ENCODE measurements at places on chromosomes 3 and 15. TPM values are rescaled to one million over a fixed set of nuclear protein-coding genes. Genes with fewer than 3 reads are reported as not detected.
A peak's percentile ranks its signal among the peaks of the same experiment; 100 is the strongest.

DNA sequence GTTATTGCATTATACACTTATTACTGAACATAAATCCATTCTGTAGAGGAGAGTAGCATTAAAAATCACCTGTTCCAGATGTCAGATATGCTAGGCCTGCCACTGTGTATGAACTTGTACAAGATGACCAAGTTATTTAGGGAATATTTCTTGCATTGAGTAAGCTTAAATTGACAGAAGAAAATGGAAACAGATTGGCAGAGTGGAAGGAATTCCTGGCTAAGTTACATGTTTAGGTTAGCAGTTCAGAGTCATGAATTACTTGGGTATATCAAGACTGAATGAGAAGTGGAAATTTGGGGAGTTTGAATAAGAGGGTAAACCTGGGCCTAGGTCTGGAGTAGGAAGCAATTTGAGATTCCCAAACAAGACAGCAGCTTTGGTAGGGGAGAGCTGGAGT is 44.6 kb downstream of the ARHGAP31 start:
- no peak for DNase-seq

DNA sequence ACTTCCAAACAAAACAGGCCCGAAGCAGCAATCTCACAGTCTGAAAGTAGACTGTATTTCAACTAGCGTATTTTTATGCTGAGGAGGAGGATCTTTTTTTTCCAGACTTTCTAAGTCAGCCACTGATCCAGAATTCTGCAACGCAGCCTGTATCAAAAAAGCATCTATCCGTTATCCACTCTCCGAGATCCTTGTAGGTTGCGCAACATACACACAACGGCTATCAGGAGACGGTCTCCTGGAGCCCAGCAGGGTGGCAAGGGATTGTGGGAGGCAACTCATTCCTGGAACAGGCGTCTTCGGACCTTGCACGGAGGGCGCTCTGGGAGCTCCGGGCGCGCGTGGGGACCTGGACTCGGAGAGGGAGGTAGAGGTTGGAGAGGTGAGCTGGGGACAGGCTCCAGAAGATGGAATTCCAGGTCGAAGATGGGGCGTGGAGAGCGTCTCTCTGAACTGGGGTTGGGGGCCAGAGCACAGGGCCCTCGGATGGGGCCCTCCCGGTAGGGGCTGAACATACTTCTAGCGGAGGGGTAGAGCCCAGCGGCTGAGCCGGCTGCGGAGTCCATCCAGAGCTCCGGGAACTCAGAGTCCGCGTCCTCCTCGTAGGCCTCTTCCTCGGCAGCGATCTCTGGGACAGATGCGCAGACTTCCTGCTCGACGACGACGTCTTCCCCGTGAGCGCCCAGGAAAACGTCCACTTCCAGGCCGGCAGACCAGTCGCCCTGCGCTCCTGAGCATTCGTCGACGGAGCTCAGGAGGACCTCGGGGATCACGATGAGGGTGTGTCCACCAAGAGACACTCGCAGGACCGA is 932 bp downstream of the PRR23C start:
- DNase-seq: no peak

- no peak for DNase-seq
Measured at GRCh38 chr15:25743548-25744275, 119.4 kb downstream of the ATP10A start.

DNA sequence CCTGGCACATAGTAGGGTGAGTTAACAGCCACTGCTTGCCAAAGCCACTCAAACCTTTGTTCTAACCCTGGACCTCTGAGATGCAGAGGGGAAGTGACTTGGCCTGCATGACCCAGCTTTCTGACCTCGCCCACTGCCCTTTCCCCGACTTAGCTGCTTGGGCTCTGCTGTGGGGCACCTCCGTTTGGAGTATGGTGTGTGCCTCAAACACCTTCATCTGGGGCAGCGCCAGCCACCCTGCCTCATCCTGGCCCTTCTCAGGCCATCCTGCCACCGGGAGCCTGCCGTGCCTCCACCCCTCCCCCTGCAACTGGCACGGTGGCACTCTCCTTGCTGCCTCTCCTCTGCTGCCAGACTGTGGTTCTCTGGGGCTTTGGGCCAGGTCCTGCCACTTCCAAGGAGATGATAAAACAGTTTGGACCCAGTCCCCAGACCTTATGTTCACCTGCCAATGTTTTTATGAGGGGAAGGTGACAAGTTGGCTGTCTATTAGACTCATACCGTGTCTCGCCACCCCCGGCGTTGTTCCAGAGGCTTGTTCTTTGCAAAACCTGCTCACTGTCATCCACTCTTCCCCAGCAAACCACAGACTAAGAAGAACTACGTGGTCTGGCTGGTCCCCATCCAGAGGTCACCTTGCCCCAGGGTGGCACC is 32.2 kb downstream of the SLC6A6 start:
- DNase-seq: no peak

GRCh38 chr3:132228923-132229322 is 88.3 kb upstream of the ACP3 start:
- DNase-seq: peak; percentile 42

- no peak for DNase-seq
Measured at GRCh38 chr3:39114456-39114855, 7.0 kb downstream of the TTC21A start.

GRCh38 chr15:53811530-53811929 is 52.1 kb upstream of the WDR72 start:
- peak; percentile 24 for DNase-seq

- DNase-seq: no peak
Measured at GRCh38 chr3:128452120-128452519, 14.6 kb downstream of the DNAJB8 start.

GRCh38 chr3:187550446-187550845 is 119.7 kb downstream of the SST start:
- no peak for DNase-seq

GRCh38 chr3:53238051-53238850 is 17.6 kb downstream of the TKT start:
- peak; percentile 92 for DNase-seq

DNA sequence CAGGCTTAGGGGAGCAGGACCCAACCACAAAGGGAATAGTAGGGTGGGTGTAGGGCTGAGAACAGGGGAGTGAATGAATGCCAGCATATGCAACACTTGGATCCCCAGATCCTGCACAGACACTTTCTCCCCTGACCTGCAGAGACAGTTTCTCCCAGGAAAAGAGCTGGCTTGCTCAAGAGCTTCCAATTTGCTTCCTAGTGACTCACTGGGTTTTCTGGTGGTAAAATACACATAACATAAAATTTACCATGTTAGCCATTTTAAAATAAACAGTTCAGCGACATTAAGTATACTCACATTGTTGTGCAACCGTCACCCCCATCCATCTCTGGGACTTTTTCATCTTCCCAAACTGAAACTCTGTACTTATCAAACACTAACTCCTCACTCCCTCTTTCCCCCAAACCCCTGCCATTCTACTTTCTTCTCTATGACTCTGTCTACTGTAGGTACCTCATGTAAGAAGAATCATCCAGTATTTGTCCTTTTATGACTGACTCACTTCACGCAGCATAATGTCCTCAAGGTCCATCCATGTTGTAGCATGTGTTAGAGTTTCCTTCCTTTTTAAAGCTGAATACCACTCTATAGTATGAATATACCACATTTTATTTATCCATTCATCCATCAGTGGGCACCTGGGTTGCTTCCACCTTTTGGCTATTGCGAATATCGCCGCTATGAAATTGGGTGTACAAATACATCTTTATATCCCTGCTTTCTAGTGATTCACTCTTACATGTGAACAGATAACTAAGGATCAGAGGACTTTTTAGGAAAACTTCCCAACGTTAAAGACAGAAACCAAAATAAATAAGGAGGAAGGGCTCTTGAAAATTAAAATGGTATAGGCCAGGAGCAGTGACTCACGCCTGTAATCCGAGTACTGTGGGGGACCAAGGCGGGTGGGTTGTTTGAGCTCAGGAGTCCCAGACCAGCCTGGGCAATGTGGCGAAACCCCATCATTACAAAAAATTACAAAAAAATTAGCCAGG is 95.6 kb upstream of the TJP1 start:
- no peak for DNase-seq

DNA sequence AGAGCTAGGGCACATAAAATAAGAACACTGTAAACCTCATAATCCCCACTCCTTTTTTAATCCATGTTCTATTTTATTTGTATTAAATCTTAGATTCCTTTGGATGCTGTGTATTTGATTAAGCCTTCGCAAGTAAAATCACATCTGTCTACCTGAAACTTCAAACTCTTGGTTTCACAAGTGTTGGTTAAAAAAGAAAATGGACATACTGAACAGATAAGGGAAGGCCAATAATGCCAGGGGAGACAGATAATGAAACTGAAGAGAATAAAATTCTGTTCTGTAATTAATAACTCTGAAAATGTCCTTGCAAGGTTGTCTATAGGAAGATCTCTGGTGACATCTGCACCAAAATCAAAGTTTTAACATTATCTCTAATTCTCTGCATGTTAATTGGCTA is 114.2 kb downstream of the ULK4 start:
- DNase-seq: no peak

Gene UBAP1L
- 31.5 TPM for total RNA-seq

Gene INKA1
- total RNA-seq: 6.9 TPM

Gene OR4M2
- total RNA-seq: not detected

Gene FHIT
- total RNA-seq: 3.9 TPM

Gene NRG4
- total RNA-seq: 6.3 TPM

Gene SPRED1
- 51.0 TPM for total RNA-seq

Gene BCHE
- total RNA-seq: 68.8 TPM

Gene HIGD2B
- 0.11 TPM for total RNA-seq

Gene GRAMD1C
- 4.1 TPM for total RNA-seq

Gene PDE8A
- 24.0 TPM for total RNA-seq

Gene MASP1
- total RNA-seq: not detected

Gene EAF1
- 30.5 TPM for total RNA-seq

Gene AAGAB
- 58.5 TPM for total RNA-seq

Gene GRK7
- total RNA-seq: not detected

Gene REC114
- total RNA-seq: not detected
